ENCODE measurements at places on chromosomes 2 and 18.

DNA sequence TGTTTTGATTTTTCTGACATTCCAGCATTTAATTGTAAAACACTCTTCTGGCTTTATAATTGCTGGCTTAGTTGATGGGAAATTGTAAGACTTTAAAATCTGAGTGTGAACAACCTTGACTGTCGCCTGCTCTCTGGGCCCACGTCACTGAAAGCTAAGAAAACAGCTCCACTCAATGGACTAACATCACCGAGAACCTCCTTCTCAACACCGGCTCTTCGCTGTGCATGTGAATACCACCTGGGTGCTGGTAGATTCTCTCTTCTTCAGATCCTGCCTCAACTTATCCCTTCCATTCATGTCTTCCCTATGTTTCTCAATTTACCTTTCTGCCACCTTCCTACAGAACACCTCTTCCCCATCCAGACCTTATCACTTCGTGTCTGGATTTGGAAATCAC, 523.1 kb upstream of the ID2 start:
- DNase-seq: no peak

DNA sequence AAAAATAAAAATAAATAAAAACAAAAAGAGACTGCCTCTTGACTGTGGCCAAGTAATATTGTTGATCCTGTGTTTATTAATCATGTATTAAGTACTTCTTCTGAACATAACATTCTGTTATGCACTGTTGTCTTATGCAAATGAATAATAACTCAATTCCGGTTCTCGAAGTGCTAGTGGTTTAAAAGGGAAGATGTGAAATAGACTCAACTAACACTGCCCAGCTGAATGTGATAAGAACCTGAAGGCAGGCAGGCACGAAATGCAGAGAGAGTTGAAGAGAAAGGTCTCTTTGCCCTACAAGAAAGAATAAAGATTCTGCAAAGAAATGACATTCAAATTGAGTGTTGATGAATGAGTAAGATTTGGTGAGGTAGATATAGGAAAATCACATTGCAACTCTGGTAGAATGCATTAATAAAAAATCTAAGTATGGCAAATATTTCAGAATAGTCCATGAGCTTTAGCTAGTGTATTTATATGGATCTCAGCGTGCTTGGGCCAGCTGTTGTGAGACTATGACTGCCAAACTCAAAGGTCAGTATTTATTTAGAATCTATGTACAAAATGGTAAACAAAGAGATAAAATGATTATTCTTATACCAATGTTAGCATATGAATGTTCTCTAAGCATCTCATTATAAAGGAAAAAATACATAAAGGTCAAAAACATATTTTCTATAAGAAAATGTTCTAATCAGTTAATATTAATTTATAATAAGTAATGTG, 352.3 kb upstream of the CDH7 start:
- DNase-seq: no peak

- no peak for DNase-seq
These were observed 73.8 kb downstream of the KCNG2 start for GRCh38 chr18:79871481-79872091.

GRCh38 chr2:161418715-161419637, 2.9 kb downstream of the TBR1 start:
- DNase-seq: peak; percentile 15

DNA sequence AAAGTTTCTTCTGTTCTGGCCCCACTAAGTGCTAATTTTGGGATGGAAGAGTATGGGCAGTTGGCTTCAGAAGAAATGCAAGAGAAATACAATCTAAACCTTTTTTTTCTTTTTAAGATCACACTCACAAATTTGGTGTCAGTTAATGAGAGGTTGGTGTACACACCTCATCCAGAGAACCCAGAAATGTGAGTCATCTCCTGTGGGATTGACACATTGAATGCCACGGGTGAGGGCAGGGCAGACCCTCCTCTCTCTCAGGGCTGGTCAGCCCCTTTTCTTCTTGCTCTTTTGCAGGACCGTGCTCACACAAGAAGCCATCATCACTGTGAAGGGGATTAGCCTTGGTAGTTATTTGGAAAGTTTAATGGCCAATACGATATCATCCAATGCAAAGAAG, 19.2 kb downstream of the PRELID3A start:
- DNase-seq: no peak

DNA sequence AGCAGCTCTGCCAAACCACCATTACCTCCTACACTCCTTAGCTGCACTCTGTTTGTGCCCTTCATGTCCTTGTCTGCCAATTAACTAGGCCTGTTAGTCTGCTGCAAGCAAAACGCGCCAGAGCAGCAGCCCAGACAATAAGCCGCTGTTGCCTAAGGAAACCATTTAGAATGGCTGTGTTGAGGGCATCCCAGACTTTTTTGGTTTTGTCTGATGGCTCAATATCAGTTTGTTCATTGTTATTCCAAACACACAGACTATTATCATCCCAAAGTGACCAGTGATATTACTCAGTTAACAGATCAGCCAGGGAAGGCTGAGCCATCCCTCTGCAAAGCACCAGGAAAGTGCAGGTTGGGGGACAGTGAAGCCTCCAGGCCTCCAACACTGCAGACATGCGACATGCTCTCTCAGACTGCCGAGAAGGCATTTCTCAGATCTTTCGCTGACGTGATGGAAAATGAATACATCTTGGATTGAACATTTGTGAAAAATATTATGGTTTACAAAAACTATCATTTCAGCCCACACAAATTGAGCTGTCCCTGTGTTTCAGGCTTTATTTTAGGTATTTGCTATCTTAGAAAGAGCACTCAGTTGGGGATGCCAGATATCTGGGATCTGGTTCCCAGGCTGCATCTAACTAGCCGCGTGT, 182.0 kb upstream of the HNRNPA3 start:
- DNase-seq: no peak

GRCh38 chr18:69705987-69706386, 241.7 kb downstream of the CD226 start:
- no peak for DNase-seq

DNA sequence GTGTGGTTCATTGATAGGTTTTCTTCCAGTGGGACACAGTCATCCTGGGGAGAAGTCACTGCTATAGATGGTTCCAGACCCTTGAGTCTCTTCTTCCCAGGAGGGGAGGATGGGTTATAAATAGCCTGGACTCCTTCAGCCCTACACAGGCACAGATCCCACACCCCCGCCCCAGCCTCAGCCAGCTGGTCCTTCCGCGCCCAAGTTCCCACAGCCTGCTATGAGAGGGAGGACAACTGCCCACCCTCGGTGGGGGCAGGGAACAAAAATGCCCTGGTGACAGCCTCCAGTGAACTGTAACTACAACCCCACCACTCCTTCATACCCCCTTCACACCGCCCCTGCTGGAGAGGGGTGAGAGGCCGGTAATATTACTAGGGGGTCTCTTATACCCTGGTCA, 3.2 kb downstream of the ZBTB7C start:
- DNase-seq: no peak

GRCh38 chr2:15975676-15976075, 35.3 kb downstream of the MYCN start:
- DNase-seq: no peak

GRCh38 chr2:144833075-144833637, 313.2 kb upstream of the ZEB2 start:
- DNase-seq: no peak

DNA sequence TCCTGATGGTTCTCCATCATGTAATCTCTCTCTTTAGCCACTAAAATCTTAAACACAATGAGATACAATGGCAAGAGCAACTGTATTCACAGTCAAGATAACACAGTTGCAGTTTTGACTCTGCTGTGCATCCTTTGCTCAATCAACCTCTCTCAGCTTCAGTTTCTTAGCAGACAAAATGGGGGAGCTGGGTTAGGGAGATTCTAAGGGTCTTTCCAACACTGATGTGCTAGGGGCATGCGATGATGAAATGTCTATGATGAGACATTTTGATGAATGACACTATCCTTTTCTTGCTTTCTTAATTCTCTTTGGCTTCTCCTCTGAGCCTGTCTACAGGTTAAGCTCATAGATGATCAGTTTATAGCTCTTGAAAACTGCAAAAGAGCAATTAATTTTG, 1.1 kb downstream of the SERPINB10 start:
- no peak for DNase-seq

DNA sequence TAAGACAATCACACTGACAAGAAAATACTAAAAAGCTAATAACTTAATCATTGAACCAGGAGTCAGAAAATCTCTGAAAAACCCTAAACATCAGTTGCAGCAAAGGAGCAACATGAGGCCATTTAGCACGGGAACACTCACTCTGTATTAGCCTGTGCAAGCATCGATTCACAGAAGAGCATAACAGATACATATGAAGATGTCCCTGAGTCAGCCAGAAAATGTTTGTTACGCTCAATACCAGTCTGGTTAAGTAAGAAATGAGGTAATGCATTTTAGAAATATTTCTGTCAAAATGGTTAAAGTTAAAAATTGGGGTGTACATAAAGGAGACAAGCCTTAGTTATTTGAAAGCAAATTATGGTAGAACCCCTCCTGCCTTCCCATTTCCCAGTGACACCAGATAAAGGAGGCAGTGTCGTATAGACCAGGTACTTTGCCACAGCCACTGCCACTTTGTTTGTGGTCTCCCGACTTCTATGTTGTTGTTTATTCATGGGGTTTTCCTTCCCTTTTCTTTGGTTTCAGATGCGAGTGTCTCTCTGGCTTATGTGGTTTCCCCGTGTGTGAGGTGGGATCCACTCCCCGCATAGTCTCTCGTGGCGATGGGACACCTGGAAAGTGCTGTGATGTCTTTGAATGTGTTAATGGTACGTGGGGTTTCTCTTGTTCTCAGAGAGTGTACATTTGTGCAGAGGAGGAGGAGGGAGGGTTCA, 108.6 kb downstream of the CRIM1 start:
- DNase-seq: no peak

- no peak for DNase-seq
These were observed 136.0 kb downstream of the INSIG2 start for GRCh38 chr2:118223992-118224894.

GRCh38 chr18:22489704-22490103, 72.0 kb upstream of the CTAGE1 start:
- DNase-seq: no peak

- DNase-seq: no peak
These were observed 6.5 kb downstream of the METTL5 start for GRCh38 chr2:169818241-169818640.

- DNase-seq: no peak
These were observed 62.8 kb upstream of the RBM44 start for GRCh38 chr2:237735798-237736197.

GRCh38 chr2:191165176-191165643, 14.4 kb upstream of the STAT4 start:
- no peak for DNase-seq

- DNase-seq: no peak
These were observed 65.2 kb downstream of the PLCL1 start for GRCh38 chr2:197869501-197870111.

DNA sequence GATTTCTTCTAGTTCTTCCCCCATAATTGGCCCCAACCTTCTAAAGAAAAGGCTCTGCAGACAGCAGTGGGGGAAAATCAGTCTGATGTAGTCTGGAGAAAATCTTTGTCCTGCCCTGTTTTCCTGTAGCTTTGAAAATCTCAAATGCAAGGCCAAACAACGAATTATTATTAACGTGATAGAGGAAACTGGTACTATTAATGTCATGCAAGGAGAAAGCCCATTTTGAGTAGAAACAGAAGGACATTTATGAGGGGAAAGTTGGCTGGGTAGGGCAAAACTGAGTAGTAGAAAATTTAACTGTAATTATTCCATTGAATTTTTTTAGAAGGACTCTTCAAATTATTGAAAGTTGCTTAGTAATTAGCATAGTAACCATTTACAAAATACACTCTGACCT, 98.8 kb downstream of the FMNL2 start:
- no peak for DNase-seq

- no peak for DNase-seq
These were observed 41.4 kb upstream of the LRPPRC start for GRCh38 chr2:44037221-44037620.

- no peak for DNase-seq
These were observed 13.4 kb upstream of the NMI start for GRCh38 chr2:151302879-151303278.
